ENCODE measurements at places on chromosomes 7 and 10. TPM values are rescaled to one million over a fixed set of nuclear protein-coding genes. Genes with fewer than 3 reads are reported as not detected.

GRCh38 chr7:83708531-83708930 is 59.6 kb upstream of the SEMA3E start:
- no peak for DNase-seq
- H3K36me3 ChIP-seq, result no peaks in the 10 kb centered on the region
- no peak overlapping the region for H3K4me3 ChIP-seq

DNA sequence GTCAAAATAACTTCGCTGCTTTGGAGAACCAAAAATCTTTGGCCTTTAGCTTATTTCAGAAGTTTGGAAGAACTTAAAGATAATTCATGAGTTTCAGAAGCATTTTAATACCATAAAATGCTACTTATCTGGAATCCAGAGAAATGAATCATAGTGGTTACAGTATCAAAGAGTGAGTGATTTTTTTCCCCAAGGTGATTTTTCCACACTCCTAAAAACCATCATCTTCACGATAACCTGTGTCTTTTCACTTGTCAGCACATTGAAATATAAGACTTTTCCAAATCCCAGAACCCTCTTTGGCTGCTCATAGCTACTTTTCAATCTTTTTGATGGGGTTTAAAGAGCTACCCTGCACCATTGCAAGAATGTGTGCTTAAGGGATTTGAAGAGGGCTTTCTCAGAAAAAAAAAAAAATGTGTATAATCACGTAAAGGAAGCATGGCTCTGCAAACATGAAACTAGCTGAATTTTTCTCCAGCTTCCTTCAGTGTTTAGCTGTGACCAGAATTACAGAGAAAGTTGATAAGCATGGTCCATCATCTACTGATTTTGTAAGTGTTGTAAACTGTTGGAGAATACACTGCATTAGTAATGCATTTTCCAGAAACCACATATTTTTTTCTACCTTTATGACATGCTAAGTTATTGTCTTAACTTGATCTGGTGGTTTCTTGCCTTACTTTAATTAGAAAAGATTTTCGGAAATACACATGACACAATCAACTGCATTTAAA is 134.9 kb downstream of the BICC1 start:
- H3K27me3 ChIP-seq, result no peaks in the 10 kb centered on the region
- H3K27ac ChIP-seq, result no peak overlapping the region
- H3K4me3 ChIP-seq, result no peak overlapping the region
- H3K4me1 ChIP-seq, result no peaks in the 10 kb centered on the region
- no peak for DNase-seq
- no peaks in the 10 kb centered on the region for H3K36me3 ChIP-seq

DNA sequence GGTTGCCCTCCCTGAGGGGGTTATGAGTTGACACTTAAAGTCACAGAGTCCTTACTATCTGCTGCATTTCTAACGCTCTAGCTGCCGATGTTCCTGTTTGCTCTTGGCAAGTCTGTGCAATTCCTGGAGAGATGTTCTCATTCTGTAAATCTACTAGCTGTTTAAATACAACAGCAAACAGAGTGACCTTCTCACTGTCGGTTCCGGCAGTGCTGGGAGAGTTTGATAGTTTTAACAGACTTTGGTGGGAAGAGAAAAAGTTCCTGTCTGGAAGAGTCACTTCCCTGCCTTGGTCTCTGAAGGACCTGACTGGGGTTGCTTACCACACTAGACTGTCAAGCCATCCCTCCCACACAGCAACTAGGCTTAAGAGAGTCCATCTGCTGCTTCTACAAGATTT is 63.3 kb upstream of the ELMO1 start:
- no peak overlapping the region for H3K27ac ChIP-seq
- no peak overlapping the region for H3K4me3 ChIP-seq
- peaks cover 2% of the 10 kb centered on the region for H3K27me3 ChIP-seq
- no peaks in the 10 kb centered on the region for H3K36me3 ChIP-seq
- no peak for DNase-seq

DNA sequence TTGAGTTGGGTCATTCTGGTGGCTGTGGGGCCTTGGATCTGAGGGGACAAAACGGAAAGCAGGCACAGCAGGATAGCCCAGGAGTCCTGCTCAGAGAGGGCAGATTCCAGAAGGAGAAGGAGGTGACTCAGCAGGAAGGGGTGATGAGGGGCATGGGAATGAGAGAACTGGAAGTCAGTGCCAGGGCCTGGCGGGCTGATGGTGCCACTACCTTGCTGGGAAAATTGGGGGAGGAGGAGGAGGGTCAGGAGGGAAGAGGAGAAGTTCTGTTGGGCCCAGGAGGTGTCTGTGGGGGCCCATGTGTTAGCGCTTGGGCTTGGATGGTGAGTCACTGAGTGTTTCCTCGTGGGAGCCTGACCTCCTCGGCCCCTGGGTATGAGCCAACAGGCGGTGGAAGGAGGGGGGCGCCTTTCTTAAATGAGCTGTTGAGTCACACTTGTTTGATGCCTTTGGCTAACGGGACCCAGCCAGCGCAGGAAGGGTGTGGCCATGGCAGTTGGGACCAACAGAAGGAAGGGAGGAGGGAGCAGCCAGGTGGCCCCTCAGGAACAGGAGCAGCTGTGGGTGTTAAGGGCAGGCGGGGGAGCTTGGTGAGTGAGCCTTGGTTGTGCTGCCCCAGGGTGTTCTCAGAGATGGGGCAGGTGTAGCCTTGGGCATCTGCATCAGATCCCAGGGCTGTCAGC is 130.0 kb upstream of the BTBD16 start:
- H3K4me3 ChIP-seq, result no peak overlapping the region
- H3K27ac ChIP-seq, result no peak overlapping the region
- no peaks in the 10 kb centered on the region for H3K4me1 ChIP-seq
- H3K27me3 ChIP-seq, result no peaks in the 10 kb centered on the region
- H3K36me3 ChIP-seq, result no peaks in the 10 kb centered on the region

GRCh38 chr7:127995156-127995880 is 35.9 kb downstream of the LRRC4 start:
- H3K27me3 ChIP-seq, result no peaks in the 10 kb centered on the region
- H3K4me1 ChIP-seq, result no peaks in the 10 kb centered on the region
- H3K4me3 ChIP-seq, result no peak overlapping the region
- peaks cover 24% of the 10 kb centered on the region for H3K36me3 ChIP-seq

DNA sequence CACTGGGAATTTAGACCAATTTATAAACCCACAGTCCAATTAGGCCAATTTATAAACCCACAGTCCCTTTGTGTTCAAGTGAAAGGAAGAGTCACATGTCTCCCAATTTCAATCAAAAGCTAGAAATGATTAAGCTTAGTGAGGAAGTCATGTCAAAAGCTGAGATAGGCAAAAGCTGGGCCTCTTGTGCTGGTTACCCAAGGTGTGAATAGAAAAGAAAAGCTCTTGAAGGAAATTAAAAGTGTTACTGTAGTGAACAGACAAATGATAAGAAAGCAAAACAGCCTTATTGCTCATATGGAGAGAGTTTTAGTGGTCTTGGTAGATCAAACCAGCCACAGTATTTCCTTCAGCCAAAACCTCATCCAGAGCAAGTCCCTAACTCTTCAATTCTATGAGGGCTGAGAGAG is 245.0 kb downstream of the HDAC9 start:
- DNase-seq, result no peak
- no peak overlapping the region for H3K4me3 ChIP-seq
- no peaks in the 10 kb centered on the region for H3K36me3 ChIP-seq
- no peaks in the 10 kb centered on the region for H3K27me3 ChIP-seq
- no peak overlapping the region for H3K27ac ChIP-seq

GRCh38 chr10:4704034-4704545 is 121.9 kb upstream of the AKR1E2 start:
- no peaks in the 10 kb centered on the region for H3K4me1 ChIP-seq
- H3K36me3 ChIP-seq, result no peaks in the 10 kb centered on the region
- H3K27me3 ChIP-seq, result no peaks in the 10 kb centered on the region
- H3K27ac ChIP-seq, result no peak overlapping the region

DNA sequence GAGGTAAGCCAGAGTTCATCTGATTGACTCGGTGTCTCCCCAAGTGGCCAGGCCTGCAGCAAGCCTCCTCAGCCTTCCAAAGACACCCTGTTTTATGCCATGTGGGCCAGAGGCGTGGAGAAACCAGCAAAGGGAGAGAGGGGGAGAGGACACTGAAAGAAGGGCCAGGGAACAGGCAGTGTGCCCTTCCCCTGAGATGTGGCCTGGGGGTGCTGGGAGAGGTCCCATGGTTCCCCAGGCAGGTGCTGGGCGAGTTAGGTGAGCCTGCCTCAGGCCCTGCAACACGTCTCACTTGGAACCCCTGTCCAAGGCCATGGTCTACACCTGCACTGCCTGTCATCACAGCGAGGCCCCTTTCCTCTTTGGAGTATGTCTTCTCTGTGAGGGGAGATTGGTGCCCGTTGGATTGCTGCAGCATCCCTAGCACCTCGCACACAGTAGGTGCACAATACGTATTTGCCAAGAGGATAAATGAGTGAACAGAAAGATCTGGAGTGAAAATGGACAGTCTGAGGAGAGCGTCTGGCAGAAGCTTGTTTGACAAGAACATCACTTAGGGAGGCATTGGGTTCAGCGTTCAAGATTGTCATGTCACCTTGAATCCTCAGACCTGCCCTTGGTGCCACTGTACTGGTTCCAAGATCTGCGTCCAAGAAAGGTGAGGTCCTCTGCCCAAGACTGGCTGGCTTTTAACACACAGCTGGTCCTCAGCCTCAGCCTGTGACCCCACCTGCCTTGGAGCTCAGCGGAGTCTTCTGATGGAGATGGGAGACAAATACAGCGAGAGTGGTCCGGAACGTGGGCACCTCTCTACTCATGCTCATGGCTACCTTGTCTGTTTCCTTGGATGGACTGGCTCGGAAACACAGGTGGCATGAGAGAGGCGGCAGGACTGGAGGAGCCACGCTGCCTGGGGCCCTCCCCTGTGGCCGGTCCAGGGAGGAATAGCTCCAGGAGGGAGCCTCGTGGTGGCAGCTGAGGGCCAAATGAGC is 39.8 kb upstream of the NUB1 start:
- peaks cover 8% of the 10 kb centered on the region for H3K4me1 ChIP-seq
- H3K4me3 ChIP-seq, result no peak overlapping the region
- no peak overlapping the region for H3K27ac ChIP-seq
- H3K27me3 ChIP-seq, result peaks cover 12% of the 10 kb centered on the region
- H3K36me3 ChIP-seq, result no peaks in the 10 kb centered on the region

DNA sequence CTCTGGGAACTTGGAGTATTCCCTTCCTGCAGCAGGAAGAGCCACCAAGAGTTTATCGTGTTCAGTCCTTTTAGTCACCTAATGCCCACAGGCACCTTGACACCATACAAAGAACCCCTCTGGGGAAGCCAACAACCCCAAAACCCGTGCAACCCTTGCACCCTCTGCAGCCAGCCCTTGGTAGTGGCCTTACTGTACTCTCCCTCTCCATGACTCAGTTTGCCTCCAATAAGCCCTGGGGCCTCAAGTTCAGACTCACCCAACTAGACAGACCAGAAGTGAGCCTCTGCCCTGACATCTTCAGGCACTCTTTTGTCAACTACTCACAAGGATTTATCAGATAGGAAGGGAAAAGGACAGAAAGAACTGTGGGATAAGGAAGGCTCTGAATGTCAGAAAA is 30.9 kb downstream of the KCNMA1 start:
- H3K4me1 ChIP-seq, result peaks cover 20% of the 10 kb centered on the region
- no peaks in the 10 kb centered on the region for H3K27me3 ChIP-seq
- H3K4me3 ChIP-seq, result no peak overlapping the region
- no peaks in the 10 kb centered on the region for H3K36me3 ChIP-seq
- H3K27ac ChIP-seq, result no peak overlapping the region
- no peak for DNase-seq

DNA sequence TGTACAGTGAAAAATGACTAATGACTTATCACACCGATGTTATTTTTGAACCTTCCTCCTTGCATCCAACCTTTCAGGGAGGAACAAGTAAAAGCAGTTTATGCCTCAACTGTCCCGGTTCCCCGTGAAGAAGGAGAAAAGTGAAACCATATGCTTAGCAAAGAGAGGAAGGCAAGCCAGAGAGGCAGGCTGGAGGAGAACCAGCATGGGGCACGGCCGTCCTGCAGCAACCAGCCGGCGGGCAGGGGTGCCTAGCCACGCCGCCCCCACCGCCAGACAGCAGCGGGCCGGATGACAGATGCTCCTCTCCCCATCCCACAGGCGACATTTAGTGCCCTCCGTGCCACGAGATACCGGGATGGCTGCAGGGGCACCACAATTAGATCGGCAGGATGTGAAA is 421.4 kb upstream of the MGMT start:
- H3K4me1 ChIP-seq, result peaks cover 12% of the 10 kb centered on the region
- no peak overlapping the region for H3K27ac ChIP-seq
- no peak overlapping the region for H3K4me3 ChIP-seq
- DNase-seq, result no peak
- peaks cover 17% of the 10 kb centered on the region for H3K27me3 ChIP-seq

The CACNB2 gene
- not detected for total RNA-seq

The PRRT4 gene
- 0.42 TPM for total RNA-seq

The PKD2L1 gene
- not detected for total RNA-seq

The MBL2 gene
- total RNA-seq, result not detected
